ENCODE measurements at places on chromosomes 6 and 20.

DNA sequence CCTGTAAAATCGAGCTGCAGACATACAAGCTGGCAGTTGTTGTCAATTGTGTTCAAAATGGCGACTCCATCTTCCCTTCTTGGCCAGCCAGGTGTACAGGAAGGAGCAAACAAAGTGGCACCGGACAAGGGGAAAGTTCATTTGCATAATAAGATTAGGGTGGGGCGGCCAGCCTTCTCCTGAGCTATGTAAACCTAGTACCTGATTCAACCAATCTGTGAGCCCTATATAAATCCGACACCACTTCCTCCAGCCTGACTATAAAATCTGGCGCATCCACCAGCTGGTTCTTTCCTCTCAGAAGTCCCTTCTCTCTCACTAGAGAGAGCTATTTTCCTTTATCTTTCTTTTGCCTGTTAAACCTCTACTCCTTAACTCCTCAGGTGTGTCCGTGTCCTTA is 8.1 kb upstream of the HBS1L start:
- no peak for DNase-seq

GRCh38 chr20:32333181-32333987 is 24.7 kb upstream of the ASXL1 start:
- DNase-seq = no peak

DNA sequence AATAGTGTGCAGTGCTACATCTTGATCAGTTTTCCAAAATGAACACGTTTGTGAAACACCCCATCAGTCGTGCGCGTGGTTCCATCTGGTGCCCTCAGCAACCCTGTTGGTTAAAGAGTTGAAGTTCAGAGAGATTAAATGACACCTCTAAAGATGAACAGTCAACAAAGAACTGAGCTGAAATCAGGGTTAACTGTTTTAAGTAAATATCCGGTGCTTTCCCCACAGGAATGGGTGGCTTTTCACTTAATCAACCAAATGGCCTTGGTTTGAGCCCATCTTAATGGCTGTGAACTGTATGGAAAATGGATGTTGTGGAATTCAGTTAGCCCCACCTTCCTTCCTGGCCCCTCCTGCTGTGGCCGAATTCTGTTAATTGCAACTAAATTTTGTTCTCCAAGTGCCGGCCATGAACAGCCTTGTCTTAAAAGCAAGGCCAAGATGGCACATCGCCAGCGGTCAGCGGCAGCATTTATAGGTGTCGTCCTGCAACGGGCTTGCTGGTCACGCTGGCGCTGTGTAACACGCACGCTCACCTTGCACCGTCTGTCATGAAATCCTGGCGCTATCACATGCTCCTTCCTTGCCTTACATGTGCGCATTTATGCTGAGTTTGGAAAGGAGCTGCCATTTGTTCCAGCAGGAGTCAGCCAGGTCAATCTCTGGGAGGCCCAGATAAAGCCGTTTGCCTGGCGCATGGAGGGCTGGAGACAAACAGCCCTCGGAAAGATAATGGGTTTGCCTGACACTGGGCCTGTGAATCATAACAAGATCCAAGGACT is 164.5 kb downstream of the ERMARD start:
- no peak for DNase-seq

DNA sequence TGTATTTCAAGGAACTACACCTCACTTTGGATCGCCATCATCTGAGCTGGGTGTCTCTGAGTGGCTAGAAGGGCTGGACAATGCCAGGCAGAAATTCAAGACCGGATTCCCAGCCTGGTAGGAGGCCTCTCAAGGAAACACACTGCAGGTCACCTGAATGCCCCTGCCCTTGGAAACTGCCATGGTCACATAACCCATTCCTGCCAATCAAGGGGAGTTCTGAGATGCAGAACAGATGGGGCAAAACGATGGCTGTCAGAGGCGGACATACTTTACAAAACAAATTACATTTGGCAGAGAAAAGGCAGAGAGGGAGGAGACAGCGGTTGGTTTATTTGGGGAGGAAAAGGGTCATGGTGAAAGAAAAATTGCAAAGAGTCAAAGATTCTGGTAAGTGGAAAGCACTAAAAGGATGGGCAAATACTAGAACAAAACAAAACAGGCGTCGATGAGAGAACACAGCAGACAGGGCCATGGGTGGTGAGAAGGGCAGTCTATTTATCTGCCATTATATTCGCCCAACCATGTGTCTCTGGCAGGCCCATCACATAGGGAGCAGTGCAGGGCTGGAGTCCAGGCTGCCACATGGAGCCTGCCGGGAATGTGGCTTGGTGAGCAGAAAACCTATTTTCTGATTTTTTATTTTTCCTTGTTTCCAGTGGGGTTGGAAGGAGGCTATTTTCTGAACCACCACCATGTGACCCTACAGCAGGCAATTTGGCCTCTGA is 13.5 kb downstream of the BEND3 start:
- DNase-seq = no peak

DNA sequence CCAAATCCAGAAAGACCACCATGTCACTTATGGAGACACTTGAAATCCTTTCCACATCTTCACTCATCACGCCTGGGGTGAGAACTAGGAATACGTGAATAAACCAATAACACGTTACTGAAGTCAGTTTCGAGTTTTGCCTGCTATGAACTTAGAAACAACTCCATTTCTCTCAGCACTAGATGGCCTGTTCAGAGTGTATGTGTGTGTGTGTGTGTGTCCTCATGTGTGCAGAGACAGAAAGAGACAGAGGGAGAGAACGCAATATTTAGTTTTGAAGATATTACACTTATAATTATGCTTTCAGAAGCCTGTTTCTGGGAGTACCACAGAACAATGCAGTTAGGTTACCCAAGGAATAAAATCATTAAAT is 81.2 kb upstream of the CCN6 start:
- DNase-seq = no peak

DNA sequence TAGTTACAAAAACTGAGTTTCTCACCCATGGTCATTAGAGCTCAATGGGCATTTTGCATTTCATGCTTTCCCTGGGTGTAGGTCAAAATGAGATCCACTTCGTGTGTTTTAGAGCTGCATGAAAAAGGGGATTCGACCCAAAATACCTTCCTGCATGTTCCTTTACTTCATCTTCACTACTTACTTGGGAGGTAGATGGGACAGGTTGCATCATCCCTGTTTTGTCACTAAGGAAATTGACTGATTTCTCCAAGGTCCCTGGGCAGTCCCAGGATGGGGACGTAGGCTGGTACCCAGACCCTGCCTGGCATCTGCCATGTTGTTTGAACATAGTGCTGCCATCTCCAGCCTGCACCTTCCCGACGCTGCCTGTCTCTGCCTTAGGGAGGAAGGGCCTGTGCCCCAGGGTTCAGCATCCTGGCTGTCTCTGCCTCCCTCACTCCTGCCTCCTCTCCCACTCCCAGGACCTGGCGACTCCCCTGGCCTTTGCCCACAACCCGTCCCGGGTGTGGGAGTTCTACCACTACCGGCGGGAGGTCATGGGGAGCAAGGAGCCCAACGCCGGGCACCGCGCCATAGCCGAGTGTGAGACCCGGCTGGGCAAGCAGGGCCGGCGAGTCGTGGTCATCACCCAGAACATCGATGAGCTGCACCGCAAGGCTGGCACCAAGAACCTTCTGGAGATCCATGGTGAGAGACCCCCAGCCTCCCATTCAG is 17.0 kb downstream of the SIRT5 start:
- no peak for DNase-seq

DNA sequence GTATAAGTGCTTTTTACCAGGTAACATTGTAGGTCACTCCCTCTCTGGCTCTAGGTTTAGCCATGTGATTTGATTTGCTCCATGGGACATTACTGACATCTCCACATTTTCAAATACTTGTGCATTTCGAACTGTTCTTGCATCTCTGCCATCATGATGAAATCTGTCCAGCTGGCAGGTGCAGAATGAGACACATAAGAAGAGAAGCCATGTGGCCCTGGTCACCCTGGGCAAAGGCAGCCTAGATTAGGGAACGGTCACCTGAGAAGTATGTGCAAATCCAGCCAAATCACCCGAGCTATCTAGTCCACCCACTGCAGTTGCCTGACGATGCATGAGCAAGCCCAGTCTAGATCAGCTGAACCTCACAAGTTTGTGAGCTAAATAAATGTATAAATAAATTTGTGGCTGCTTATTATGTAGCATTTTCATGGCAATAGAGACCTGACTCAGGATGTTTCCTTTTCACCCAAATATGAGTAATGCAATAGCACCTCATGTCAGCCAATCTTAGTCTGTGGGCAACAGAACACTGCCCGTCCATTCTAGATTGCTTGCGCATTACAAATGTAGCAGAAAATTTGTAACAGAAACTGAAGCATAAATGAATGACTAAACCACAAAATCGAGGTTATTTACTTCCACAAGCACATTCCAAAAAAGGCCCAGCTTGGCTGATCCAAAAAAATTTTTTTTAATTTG is 115.2 kb downstream of the PAK5 start:
- no peak for DNase-seq

Measured in SK-MEL-5 (cell line).